ENCODE measurements at places on chromosomes 2 and 18.

- DNase-seq, result no peak
These were observed 108.2 kb upstream of the ERBB4 start for GRCh38 chr2:212646698-212647366.

- peak; percentile 5 for DNase-seq
These were observed 84.0 kb downstream of the MSH2 start for GRCh38 chr2:47486841-47487497.

DNA sequence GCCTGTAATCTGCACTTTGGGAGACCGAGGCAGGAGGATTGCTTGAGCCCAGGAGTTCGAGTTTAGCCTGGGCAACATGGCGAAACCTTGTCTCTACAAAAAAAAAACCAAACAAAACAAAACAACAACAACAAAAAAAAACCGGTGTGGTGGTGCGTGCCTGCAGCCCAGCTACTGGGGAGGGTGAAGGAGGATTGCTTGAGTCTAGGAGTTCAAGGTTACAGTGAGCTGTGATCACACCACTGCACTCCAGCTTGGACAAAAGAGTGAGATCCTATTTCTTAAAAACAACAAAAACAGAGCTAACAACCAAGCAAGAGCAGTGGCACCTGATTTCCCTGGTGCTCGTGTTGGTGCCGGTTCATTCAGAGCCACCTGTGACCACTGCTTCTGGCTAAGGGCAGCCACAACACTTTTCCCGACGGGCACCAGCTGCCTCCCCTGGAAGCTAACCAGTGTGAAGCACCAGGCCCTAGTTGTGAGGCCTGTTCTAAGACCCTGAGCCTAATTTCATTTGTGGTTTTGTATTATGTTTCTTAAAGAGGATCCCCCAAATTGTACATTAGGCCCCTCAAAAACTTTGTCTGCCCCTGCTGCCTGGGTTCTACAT lies 1.3 kb downstream of the AOX1 start:
- no peak for DNase-seq

DNA sequence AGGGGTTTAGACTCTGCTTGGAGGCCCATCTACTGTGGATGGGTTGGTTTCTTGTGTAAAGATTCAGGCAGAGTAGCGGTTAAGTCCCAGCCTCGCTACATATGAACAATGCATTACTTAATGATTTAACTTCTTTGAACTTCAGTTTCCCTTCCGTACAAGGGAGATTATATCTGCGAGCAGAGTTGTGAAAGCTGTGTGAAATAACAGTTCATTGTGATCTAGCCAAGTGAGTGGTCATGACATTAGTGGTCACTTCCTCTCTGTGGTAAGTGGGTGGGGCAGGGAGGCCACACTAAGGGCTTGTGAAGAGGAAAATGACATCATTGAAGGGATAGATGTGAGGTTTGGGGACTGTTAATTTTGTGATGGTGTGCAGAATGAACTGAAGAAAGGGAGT lies 14.1 kb upstream of the MEX3C start:
- DNase-seq, result peak; percentile 55

DNA sequence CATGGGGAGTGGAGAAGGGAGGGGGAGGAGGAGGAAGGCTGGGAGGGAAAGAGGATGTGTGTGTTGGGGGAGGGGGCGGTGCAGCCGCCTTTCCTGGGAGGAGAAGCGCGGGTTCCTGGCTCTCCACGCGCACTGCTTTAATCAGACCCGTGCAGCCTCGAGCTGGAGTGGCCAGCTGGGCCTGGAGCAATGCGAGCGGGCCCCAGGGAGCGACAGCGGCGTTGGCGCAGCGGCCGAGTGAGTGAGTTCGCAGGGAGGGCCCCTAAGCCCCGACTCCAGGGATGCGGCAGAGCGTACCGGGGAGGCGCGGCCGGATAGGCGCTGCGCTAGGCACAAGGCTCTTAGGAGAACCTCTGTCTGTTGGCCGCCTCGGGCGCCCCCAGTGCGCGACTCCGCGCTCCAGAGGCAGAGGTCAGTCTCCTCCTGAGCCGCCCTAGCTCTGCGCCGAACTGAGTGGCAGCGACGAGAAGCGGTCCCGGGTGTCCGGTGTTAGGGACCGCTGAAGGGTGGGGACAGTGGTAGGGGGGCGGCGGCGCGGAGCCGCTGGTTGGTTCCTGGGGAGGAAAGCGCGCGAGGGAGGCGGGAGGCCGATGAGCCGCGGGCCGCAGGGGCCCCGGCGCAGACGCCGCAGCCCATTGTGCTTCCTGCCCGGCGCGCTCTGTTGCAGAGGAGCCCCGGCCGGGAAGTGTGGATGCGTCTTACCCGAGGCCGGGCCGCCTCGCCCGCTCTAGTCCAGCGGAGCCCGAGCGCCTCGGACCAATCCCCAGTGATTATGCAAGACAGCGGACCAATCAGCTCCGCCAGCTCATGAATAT lies 455 bp upstream of the DLX1 start:
- peak; percentile 52 for DNase-seq

DNA sequence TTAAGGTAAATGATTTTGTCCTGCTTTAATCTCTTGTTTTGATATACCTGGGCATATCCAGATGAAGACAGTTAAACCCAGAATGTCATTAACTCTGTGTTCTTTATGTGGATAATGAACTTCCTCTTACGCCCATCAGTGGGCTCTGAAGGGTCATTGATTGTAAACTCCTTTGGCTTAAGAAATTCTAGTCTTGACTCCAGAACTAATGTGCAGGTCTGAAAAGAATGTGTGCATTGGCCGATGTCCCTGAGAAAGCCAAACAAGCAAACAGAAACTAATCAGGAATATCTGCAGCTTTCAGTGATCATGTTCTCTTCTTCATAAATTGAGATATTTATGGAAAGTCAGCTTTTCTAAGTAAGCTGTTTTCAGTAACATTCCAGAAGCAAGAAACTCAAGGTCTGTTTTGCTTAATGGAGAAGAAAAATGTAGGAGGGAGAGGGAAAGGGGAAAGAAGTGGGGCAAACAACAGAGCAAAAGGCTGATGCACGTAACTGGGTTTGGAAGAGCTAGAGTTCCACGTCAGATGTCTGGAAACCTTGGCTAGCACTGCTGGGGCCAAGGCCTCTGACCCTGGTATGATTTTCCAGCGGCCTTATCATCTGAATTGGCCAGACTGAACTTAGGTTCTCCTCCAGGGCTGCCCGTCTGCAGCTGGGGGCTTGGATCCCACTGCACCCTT lies 61.3 kb upstream of the FHL2 start:
- no peak for DNase-seq

Measured in CD4-positive, alpha-beta T cell treated with Interleukin-4 for 4 hours (primary cell).